ENCODE measurements at places on chromosomes 5 and 9.

DNA sequence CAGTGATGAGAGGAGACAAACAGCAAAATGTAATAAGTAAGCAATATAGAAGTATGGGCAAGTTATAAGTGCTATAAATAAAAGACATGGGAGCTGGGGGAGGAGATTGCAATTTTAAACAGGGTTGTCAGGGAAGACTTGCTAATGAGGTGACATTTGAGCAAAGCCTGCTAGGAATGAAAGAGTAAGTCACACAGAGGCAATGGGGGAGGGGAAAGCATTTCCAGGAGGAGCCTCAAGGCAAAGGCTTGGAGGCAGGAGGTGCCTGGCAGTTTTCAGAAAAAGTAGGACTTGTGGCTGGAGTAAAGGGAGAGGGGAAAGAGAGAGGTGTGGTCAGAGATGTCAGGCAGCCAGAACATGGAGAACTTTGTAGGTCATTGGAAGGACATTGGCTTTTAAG, 124.4 kb upstream of the NMUR2 start:
- DNase-seq: no peak

DNA sequence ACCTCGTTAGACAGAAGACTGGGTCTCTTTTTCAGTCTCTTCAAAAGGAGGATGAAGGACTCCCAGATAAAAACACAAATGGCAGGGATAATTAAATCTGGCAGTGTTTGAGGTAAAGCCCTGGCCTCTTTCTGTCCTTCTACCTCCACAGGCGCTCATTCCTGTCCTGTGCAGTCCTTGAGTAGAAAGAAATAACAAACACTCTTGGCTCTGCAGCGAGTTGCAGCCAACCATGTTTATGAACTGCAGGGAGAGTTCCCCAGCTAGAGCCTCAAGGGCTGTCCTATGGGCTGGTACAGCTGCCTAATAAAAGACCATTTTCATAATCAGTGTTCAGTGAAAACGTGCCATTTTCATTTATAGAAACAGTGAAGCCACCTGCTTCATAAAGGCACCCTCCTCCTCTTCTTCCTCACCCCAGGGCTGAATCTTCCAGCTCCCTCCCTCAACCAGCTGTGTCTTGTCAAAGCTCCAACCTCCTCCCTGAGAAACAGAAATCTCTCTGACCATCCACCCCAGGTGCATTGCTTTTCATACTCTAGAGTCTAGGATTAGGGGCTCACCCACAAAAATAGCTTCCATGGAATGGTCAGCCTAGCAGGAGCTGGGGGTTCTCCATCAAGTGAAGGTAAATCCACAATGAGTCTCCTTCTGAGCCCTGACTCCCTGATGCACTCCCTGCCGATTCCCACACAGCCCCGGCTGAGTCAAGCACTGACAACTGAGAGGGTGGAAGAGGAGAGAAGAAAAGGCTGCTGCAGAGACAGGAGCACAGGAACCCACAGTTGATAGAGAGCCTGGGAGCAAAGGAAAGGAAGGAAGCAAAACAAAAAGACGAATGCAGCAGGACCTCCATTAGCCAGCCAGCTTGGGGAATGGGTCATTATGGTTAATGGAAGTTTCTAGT, 150.7 kb downstream of the CMYA5 start:
- no peak for DNase-seq

GRCh38 chr5:87103616-87104287, 163.9 kb upstream of the RASA1 start:
- no peak for DNase-seq

DNA sequence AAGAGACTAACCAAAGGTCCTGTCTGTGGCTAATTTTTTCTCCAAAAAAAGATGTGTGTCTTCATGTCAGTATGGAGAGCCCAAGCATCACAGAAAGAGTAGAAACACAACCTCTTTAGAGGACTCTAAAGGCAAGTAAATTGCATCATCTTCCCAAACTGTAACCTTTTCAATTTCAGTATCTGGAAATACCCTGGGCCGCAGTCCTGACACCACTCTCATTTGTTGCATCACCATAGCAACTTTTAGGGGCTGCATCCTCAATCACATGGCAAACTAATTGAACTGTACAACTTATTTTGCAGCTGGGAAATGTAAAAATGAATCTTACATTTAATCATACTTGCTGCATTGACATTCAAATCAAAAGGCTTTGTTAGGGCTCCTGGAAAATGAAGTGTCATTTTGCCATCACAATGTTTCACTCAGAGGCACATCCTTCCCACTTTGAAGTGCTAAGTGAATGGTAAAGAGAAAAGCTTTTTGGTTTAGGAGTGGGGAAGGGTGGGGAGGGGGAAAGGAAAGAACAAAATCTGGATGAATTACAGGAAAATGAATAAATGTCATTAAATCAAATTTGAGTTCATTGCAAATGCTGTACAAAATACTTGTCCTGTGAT, 60.6 kb upstream of the GRIA1 start:
- DNase-seq: no peak

DNA sequence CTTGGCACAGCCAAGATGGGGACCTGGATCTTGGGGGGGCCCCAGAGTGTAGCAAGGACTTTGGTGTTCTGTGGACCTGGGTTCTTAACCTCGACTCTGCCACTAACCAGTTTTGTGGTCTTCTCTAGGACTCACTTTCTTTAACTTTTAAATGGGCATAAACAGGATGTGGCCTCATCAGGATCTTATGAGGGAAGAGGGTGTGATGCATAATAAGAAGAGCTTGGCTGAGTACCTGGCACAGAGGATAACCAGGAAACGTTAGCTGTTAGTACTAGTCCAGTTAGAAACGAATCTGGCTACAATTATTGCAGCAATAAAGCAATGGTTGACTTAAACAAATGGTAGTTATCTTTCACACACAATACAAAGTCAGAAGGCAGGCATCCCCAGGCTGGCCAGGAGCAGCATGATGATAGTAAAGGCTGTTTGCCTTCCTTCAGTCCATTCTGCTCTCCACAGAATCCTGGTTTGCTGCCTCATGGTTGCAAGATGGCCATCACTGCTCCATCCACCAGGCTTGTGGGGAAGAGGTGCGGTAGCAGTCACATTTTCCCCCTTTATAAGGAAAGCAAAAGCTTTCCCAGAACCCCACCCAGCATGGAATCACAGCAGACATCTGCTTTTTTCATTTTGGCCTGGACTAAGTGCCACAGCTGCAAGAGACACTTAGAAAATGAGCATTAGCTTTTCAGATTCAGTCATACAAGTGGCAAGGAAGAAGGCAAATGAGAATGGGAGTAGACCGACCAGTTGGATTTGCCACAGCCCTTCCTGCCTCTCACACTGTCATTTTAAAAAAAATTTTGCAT, 225.0 kb downstream of the AOPEP start:
- DNase-seq: no peak

- no peak for DNase-seq
Observed at GRCh38 chr5:163506726-163507125, 1.3 kb downstream of the MAT2B start.

GRCh38 chr9:123318961-123319421, 37.0 kb upstream of the CRB2 start:
- DNase-seq: no peak

DNA sequence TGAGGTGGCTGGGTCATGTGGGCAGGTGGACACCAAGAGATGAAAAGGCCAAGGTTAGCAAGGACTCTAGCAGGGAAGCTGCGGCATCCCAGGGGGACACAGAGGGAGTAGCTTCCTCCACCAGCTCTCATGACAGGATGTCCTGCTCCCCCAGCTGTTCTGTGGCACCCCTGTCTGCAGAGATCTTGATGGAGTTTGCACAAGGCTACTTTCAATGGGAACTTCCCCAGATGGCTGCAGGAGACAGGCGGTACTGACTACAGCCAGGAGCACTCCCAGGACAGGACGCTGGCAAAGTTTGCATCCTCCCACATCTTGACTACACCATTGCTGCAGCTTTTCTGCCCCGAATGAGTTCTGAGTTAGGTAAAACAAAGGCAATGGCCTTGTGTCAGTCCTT, 312.8 kb downstream of the TLE4 start:
- DNase-seq: no peak

- DNase-seq: no peak
Observed at GRCh38 chr5:56301069-56301468, 67.9 kb upstream of the ANKRD55 start.
